ENCODE measurements at places on chromosomes 16 and 17. TPM values are rescaled to one million over a fixed set of nuclear protein-coding genes. Genes with fewer than 3 reads are reported as not detected.
A peak's percentile ranks its signal among the peaks of the same experiment; 100 is the strongest.

GRCh38 chr17:48429638-48430586 is at the start of gene SKAP1:
TSS of gene SKAP1 (minus strand) at chr17:48430214.
- peak; percentile 67 for DNase-seq
- no peak within 1 kb of the TSS for H3K27ac ChIP-seq
- H3K27me3 ChIP-seq, result no peaks in the 10 kb centered on the region
- H3K4me3 ChIP-seq, result no peak within 1 kb of the TSS
- H3K36me3 ChIP-seq, result no peaks in the 10 kb centered on the region

GRCh38 chr16:24841291-24841690 is 4.5 kb upstream of the SLC5A11 start:
- H3K4me1 ChIP-seq, result peaks cover 8% of the 10 kb centered on the region
- no peak overlapping the region for H3K4me3 ChIP-seq
- DNase-seq, result no peak
- no peaks in the 10 kb centered on the region for H3K36me3 ChIP-seq

DNA sequence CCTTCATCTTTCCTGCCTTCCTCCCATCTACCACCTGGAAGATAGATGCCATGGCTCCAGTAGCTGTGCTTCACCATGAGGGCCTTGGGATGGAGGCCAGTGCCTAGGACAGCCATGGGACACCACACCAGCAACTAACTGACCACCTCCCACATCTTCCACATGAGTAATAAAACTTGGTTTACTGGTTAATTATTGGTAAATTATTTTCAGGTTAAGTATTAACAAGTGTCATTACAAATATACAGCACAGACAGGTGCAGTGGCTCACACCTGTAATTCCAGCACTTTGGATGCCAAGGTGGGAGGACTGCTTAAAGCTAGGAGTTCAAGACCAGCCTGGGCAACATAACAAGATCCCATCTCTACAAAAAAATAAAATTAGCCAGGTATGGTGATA is 14.0 kb downstream of the CDIP1 start:
- H3K27me3 ChIP-seq, result no peaks in the 10 kb centered on the region
- DNase-seq, result no peak
- H3K27ac ChIP-seq, result no peak overlapping the region
- no peaks in the 10 kb centered on the region for H3K36me3 ChIP-seq

- no peaks in the 10 kb centered on the region for H3K27me3 ChIP-seq
- H3K4me1 ChIP-seq, result no peaks in the 10 kb centered on the region
- H3K36me3 ChIP-seq, result no peaks in the 10 kb centered on the region
Observed at GRCh38 chr16:51326131-51326856, 175.2 kb upstream of the SALL1 start.

SSTR5 gene
- 1.2 TPM for polyA plus RNA-seq

SPNS2 gene
- 43.7 TPM for polyA plus RNA-seq
